Stimulated activated CD4-positive, alpha-beta T cell treated with anti-CD3 and anti-CD28 coated beads, Interleukin-15, amount 100 ng/mL, for 48 hours (primary cell): ENCODE measurements at places on chromosomes 6 and 20.

GRCh38 chr20:59723108-59723500 lies 118.8 kb downstream of the PHACTR3 start:
- no peak for DNase-seq

GRCh38 chr20:56414842-56415765 lies 3.0 kb downstream of the CASS4 start:
- DNase-seq: peak; percentile 61

GRCh38 chr6:3612341-3613041 lies 139.0 kb downstream of the PXDC1 start:
- no peak for DNase-seq

GRCh38 chr6:112786801-112787200 lies 439.7 kb downstream of the RFPL4B start:
- no peak for DNase-seq
